ENCODE measurements at places on chromosomes 7 and 10.

- no peak for DNase-seq
Measured at GRCh38 chr10:121567569-121567968, 30.7 kb downstream of the FGFR2 start.

DNA sequence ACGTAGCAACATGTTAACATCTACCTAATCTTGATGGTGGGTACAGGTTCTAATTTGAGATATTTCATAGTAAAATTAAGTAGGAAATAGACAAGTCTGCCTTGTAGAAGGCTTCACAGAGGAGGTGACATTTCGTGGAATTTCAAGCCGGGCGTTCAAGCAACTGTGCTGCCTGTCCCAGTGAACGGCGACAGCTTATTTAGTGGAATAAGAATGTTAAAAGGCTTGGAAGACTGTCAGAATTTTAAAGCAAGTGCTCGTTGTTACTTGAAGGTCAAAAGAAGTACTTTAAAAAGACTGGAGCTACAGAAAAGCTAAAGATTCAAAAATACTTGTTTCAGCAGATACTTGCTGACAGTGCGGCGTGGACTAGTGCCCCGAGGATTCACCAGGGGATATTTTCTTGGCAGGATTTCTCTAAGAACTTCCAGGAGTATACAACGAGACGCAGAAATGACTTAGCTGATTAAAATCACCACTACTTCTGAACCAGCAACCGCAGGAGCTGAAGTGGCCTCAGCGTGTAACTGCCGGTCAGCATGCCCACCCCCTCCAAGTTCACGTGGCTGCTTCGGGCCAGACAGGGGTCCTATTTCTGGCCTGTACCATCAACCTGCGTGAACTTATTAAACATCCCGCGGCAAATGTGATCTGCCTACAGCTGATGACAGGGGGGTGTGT is 46.5 kb downstream of the CTBP2 start:
- DNase-seq, result no peak

DNA sequence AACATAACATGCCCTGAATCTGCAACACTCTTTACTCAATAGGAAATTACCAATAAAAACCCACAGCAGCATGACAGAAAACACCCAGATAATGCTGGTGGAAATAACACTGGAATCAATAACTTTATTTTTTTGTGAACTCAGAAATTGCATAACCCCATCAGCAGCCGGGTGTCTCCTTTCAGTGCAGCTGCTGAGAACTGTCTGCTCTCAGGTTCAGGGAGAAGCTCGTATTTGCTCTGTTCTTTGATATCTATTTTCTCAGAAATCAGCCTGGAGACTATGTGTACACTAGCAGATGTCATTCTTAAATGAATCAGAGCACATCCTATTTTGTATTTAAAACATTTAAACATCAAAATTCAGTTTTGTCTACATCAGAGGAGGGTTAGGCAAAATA is 506.0 kb downstream of the POM121L12 start:
- DNase-seq, result peak; percentile 30

- no peak for DNase-seq
Measured at GRCh38 chr10:104109908-104110662, 11.9 kb upstream of the SFR1 start.

GRCh38 chr7:132353936-132354335 is 222.3 kb downstream of the PLXNA4 start:
- DNase-seq, result no peak

DNA sequence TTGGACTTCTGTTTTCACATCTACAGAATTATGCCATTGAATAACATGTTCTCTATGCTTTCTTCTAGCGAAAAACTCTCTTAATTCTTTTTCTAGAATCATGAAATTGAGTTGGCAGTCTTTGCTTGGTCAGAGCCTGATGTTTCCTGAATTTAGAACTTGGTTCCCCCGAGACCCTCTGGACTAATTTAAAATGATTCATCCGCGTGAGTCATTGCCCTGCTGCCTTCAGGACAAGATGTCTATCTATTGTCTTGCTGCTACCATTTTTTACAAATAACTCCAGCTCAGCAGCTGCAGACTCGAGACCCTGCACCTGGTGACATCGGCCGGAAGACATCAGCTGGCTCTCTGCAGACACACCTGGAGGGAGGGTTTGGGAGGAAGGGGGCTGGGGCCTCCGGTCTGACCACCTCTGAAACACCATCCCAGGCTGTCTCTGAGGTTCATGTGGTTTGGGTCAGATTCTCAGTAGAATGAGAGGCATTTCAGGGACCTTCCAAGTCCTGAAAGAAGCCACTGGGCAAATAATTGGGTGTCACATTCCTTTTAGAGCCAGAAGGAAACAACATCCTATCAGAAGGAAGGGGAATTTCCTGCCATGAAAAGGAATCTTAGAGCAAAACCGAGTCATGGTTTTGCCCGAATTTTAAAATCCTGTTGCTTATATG is 20.9 kb upstream of the KLF6 start:
- DNase-seq, result no peak

DNA sequence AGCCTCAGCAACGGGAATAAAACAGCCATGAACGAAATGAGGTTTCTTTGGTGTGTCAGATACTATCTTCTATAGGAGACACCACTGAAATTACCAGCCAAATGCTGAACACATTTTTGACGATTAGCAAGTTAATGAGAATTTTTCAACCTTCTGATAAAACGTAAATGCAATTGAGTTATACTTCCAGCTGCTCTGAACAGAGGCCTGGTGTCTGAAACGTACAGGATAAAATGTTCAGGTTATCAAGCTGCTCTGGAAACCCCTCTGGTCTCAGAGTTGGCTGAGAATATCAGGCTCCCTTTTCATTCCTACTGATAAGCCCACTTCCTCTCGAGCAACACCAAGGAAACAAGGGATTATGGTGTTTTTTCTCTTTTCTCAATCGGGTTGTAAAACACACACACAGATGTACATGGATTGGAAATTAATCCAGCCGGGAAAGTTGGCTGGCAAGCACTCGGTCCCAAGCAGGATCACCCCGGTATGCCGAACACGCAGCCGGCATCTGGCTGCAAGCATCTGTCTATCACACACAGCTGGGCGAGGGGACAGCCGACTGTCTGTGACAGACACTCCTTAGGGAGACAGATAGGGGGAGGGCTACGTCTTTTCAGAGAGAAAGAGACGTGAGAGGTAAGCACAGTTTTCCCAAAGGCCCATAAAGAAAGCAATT is 171.8 kb downstream of the PRKAG2 start:
- no peak for DNase-seq

DNA sequence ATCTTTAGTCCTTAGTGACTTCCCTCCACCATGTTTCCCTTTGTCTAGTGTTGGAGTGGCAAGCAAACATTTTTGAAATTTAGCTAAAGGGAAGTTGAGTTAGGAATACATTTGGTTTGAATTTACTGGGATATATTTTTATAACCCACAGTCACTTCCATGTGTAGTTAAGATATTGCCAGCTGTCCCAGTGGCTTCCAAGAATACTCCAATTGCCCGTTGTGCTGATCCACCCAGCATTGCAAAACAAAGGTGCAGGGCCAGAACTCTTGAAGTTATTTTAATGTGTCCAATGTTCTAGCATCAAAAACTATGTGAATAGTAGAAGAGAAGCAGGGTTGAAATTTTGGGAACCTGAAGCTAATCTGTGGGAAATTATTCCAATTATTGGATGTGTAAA is 2.5 kb upstream of the P4HA1 start:
- no peak for DNase-seq

DNA sequence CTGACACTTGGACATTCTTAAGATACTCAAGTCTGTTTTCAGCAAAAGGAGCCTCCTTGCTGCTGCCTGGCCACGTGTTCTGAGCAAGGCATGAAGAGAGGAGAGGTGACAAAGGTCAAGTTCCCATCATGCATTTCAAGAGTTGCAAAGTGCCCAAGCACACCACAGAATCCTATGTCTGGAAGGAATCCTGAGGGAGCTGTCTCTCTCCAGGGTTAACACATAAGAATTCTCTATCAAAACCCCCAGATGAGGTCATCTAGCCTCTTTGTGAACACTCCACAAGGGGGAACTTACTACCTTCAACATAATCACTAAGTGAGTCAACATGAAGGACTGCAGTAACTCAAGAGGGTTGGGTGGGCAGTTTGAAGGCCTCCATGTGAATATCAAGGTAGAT is 155.5 kb downstream of the RNF216 start:
- no peak for DNase-seq

DNA sequence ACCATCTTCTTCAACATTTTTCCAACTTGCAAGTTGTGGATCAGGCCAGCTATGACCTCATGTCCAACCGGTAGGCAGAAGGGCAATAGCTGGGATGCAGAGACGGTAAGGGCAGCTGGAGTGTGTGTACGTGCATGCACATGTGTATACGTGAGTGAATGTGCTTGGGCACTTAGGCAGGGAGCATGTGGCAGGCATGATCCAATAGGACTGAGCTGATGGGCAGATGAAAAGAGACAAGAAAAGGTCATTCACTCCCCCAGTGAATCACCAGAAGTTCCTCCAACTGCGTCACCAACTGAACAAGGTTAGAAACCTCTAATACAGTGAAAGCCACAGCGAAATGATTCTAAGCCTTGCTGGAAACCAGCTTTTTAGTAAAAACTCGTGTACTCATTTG is 176.1 kb downstream of the FGFR2 start:
- DNase-seq, result no peak

GRCh38 chr10:94066411-94066810 is 72.7 kb downstream of the PLCE1 start:
- DNase-seq, result no peak

DNA sequence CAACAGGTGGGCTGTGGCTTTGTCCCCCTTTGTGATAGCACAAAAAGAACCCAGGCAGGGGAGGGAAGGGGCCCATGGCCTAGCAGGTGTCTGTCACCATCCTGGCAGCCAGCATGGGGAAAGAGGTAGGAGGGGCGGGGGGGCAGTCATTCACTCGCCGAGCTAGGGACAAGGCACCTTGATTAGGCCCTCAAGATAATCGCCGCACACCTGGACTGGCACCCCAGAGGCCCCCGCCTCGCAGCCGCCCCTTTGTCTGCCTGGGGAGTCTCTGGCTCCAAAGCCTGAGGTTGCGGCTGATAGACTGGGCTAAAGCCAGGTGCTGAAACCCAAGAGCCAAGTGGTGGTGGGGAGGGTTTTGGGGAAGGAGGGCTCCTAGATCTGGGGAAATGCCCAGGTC is 151.2 kb upstream of the PCBD1 start:
- no peak for DNase-seq

DNA sequence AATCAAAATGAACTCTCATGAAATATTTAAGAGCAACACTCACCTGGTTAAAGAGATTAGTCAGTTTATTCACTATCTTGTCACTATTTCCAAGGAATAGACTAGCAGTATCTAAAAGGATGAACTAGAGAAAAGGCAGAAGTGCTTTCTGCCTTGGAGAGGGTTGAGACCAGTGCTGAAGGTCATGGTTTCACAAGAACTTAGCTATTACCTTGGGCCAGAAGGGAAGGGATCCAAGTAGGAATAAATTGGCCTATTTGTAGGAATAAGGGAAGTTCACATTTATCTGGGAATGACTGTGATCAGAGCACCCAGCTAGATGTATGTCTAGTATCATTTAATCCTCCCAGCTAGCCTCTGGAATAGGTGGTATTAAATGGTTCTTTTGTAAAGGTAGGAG is 347.2 kb downstream of the LRMDA start:
- DNase-seq, result no peak

GRCh38 chr10:62578301-62578700 is 204.1 kb downstream of the ZNF365 start:
- DNase-seq, result no peak

Measured in NCI-H1092 (cell line).